ENCODE measurements at places on chromosomes 11 and 22.

- DNase-seq = no peak
Measured at GRCh38 chr11:10908215-10908951, 50.5 kb upstream of the ZBED5 start.

DNA sequence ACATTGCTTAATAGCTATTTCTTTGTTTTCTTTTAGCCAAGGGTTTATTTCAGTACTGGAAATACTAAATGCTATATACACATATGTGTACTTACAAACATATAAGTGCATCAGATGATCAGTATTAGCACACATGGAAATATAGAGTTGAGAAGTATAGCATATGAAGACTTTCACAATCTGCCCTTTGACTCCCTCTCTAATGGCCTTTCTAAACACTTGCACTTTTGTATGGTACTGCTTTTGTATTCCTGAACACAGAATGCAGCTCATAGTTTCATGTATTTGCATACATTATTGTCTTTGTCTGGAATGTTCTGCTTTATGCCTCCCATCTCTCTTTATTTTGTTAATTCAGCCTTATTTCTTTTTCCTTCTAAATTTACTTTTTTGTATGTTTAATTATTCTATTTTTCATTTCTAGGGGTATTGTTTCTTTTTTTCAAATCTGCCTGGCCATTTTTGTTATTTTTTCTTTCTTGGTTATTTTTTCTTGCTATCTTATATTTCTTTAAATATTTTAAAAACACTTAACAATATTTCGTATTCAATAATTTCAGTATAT, 28.8 kb downstream of the ACER3 start:
- DNase-seq = peak; percentile 8

- DNase-seq = no peak
Measured at GRCh38 chr11:78684377-78684776, 109.7 kb upstream of the NARS2 start.

DNA sequence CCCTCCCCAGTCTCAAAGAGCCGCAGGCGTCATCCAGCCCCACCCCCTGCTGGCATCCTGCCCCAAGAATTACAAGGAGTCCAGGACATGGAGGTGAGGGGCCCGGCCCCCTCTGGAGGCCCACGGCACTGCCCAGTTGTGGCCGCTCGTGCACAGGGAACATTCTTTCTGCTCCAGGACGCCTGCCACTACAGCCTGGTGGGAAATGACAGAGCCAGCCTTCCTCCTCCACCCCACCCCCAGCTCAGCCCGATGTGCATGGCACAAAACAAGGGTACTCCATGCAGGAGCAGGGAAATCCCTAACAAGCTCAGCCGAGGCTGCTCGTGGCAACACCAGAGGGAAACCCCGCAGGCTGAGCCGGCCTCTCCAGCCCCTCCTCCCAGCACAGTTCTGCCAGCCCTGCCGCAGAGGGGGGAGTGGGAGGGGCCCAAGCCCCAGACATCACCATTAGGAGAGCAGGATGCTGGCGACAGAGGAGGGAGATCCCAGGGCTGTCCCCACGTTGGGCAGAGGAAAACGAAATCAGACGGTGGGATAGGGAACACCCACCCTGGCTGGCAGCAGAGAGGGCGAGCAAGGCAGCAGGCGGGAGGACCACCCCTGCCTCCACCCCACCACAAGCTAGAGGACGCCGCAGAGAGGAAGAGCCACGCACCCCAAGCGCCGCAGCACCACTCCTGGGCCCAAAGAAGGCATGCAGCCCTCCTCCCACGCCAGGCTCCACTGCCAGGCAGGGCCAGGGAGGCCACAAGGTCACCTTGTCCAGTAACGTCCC, 10.0 kb downstream of the IGSF9B start:
- no peak for DNase-seq

- DNase-seq = no peak
Measured at GRCh38 chr22:39707816-39708215, 137.3 kb downstream of the CACNA1I start.

DNA sequence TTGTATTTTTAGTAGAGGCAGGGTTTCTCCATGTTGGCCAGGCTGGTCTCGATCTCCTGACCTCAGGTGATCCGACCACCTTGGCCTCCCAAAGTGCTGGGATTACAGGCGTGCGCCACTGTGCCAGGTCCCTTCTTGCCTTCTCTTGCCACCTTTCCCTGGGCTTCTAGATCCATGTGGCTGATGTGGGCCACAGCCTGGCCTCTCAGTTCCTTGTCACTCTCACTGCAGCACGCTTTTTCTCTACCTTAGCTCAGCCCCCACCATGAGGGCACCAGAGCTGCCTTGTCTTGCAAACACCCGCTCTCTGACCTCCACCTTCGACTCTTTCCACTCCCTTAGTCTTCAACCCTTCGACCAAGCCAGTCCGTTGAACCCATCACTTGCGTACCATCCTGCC, 7.5 kb downstream of the CAPN1 start:
- DNase-seq = no peak

- DNase-seq = no peak
Measured at GRCh38 chr11:79006854-79007253, 432.2 kb upstream of the NARS2 start.

- DNase-seq = no peak
Measured at GRCh38 chr22:16969508-16970327, 38.3 kb downstream of the GAB4 start.

GRCh38 chr22:35442471-35442870, 42.5 kb downstream of the MCM5 start:
- no peak for DNase-seq

DNA sequence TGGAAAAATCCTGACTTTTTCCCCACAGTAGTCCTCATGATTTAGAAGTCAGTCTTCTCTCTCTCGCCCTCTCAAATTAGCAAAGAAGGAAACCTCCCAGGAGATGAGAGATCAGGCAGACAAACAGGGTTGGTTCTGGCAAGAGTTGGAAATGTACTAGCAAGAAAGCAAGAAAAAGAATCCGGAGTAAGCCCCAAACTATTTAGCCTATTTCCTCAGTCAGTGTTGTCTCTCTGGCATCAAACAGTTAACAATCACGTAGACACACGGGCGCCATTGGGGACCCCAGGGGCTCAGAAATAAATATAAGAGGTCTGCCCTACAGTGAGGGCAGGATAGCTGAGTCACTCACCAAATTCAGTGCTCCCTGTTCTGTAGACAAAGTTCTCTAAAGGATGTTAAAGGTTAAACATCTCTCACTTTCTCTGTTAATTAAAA, 4.7 kb downstream of the C11orf52 start:
- no peak for DNase-seq

GRCh38 chr11:83285151-83285770, 906 bp downstream of the CCDC90B start:
- DNase-seq = no peak

DNA sequence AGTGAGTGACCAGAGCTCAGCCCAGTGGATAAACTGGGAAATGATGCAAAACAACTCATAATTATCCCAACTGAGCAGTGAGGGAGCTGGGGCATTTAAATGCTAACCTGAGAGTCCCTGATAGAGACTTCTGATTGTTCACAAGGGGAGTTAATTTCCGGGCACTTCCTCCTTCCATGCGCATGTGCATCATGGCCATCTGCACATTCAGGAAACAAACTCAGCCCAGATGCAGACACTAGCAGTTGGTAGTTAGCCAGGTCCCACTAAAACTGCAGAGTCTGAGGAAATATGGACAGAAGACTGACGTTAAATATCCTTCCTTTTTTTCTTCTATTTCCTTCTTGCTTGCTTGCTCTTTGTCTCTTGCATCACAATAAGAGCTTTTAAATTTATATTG, 852.1 kb upstream of the LRRC4C start:
- DNase-seq = no peak

DNA sequence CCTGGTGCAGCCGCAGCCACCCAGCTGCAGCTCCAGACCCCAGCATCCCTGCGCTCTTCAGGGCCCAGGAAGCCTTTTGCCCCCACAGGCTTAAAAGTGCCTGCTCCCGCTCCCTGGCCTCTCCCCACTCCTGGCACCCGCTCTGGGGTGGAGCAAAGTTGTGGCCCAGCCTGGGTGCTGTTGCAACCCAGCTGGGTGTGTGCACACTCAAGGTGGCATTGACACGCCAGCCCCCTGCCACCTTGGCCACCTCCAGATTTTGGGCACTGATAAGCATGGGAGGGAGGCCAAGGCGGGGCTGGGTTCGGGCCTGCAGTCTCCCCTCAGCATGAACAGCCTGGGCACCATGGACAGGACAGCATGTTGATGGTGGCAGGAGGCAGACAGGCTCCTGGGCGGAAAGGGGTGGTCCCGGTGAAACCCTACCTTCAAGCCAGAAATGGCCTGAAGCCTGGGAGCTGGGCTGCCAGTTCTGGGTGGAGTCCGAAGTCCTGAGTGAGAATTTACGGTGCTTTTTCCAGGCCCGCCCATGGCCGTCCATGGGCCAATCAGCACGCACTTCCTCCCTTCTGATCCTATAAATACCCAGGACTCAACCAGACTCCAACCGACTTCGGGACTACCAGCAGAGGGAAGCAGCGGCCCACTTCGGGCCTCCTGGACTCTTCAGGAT, 23.6 kb upstream of the RNASEH2C start:
- peak; percentile 58 for DNase-seq

DNA sequence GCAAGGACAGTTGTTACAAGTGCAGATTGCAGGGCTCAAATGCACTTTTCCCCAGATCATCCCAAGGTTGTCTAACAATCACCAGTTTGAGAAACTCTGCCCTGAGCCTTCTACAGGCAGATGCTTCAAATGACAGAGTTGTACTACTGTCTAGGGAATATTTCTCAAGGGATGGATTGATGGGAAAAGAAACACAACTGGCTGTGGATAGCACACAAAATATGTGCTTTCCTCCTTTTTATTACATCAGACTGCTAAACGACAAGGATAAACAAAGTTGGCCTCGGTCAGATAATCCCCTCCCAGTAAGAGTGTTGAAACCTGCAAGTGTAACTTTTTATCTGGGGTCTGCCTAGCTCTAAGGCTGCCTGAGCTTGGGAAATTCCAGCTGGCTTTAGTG, 46.6 kb upstream of the SORL1-AS1 start:
- DNase-seq = no peak

DNA sequence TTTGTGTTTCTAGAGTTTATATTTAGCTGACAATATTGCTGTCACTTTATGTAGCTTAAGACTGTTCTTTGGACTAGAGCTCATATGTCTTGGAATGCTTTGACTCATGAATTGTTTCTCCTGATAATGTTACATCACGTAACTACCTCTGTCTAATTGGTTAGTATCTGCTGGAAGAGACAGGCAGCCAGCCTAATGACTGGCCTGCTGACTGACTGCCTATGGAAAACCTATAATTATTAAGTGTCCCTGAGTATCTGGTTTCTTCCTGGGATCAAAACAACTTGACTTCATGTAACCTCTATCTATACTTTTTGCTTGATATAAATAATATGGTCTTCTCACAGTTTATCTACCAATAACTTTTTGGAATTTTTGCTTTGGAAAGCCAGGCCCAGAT, 9.4 kb downstream of the SOX6 start:
- DNase-seq = no peak

- no peak for DNase-seq
Measured at GRCh38 chr11:22466809-22467208, 128.6 kb downstream of the SLC17A6 start.

DNA sequence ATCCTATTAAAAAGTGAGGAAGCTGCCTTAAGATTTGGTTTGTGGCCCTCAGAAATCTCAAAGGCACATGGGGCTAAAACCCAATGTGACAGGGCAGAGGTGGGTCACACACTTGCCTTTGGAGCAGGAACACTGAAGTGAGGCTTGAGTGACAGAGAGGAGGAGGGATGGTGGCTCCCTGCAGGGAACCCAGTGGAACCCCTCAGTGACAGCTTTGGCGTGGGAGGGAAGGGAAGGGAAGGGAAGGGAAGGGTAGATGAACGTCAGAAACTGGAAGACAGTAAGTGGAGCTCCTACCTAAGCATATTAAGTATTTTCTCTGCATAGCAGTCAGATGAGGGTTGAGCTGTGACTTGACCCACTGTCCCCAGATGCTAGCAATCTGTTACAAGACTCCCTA, 68.5 kb downstream of the TMPRSS5 start:
- DNase-seq = no peak

DNA sequence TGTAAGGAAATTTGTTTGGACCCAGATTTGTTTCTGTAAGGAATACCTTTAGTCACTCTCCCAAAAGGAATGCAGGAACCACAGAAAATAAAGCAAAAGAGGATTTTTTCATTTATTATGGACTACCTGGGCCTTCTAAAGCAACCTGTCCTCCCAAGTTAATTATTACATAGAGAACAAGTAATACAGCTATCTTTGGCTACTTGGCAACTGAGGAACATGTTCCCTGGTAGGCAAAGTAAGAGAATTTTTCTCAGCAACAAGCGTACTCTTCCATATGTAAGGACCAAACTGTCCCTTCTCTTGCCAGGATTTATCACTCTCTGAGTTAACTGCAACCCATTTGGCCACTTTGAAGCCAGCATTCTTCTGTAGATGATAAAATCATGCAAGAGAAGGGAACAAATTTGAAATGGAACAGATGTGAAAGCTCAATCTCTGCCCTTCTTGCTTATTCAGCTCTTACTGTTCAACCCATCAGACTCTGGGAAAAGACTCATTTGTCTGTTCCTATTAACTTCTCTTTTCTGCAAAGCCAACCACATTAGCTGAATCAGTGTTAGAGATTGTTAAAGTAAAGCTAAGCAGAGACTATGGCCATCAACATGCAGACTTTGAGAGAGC, 190.2 kb downstream of the SWAP70 start:
- DNase-seq = no peak

DNA sequence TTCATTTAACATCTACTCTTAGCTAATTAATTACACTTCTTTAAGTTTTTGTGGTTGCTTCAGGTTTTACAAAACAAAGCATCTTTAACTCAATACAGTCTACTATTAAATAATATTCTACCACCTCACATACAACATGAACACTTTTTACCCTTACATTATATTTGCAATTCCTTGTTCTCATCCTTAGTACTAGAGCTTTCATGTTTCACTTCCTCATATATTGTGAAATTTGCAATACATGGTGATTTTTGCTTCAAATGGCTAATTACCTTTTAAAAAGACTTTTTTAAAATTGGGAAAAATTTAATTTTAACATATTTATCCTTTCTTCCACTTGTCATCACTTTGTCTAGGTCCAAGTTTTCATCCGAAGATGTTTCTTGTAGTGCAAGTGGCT, 37.5 kb downstream of the RSF1 start:
- DNase-seq = no peak

- DNase-seq = no peak
Measured at GRCh38 chr11:45048870-45049691, 97.4 kb upstream of the PRDM11 start.

GRCh38 chr11:8091721-8092120, 10.7 kb downstream of the TUB start:
- no peak for DNase-seq

- no peak for DNase-seq
Measured at GRCh38 chr22:21780259-21780658, 44.7 kb upstream of the YPEL1 start.

All from HuH-7.5 (cell line).